Fibroblast of pulmonary artery (primary cell): ENCODE measurements at places on chromosomes 5 and 9.

GRCh38 chr5:135158982-135159381 is 125.0 kb upstream of the PITX1 start:
- no peak for DNase-seq

GRCh38 chr9:114279693-114280092 is 43.2 kb upstream of the ORM1 start:
- DNase-seq = no peak

- no peak for DNase-seq
These were observed 148.4 kb upstream of the CLINT1 start for GRCh38 chr5:158007336-158007735.

GRCh38 chr5:81172710-81173109 is 60.4 kb upstream of the CKMT2 start:
- no peak for DNase-seq

DNA sequence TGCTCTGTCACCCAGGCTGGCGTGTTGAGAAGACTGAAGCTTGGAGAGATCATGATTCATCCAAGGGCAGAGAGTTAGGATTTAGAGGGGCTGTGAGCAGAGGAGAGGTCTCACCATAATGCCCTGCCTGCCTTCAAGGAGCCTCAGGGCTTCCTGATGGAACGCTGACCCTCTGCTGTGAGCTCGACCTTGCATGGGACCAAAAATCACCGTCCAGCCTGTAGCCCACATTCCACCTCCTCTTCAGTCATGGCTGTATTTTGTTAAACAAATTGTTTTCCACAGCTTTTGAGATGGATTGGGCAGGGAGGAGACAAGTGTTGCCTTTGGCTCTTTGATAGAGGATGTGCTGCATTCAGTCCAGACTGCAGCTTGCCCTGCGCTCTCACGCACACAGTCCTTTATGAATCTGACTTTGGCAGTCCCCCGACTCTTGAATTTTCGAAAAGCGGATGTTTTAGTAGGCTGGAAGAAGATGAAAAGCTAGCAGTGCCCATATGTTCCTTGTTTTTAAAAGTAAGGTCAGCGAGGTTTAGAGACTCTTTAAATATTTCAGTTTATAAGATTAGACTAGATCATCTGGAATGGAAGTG is 79.5 kb downstream of the MVB12B start:
- no peak for DNase-seq

GRCh38 chr5:132491368-132492364 is 1.1 kb upstream of the IRF1 start:
- no peak for DNase-seq

GRCh38 chr5:157352756-157353340 is 86.9 kb downstream of the CYFIP2 start:
- DNase-seq = no peak

- DNase-seq = peak; percentile 71
These were observed 44.5 kb downstream of the TRIO start for GRCh38 chr5:14187660-14188059.

DNA sequence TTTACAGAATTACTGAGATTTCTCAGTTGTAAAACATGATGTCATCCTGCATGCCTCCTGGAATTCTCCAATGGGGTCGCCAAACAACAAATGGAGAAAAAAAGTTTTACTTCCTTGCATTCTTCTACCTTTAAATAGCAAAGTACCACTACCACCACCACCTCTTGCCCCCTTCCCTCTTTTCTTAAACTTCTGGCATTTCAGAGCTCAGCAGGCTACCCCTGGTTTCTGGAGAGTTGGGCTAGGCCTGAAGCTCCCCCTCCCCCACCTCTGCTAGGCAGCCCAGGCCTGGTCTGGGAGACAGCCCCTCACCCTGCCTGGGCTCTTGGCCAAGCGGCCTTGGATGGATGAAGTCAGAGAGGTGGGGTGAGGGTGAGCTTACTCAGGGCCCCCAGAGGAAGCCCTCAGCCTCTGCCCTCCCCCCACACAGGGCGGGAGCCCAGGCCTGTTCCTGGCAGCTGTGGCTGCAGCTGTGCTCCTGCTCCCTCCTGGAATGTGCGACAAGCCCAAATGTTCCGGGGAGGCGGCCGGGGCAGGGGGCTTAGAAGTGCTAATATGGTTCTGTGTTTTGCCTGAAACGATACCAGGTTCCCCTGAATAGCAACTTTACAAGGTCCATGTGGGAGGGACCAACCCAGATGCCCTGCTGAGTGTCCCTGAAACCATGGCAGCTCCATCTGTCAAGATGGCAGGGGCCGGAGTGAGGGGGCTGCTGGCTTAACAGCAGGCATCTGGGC is 6.0 kb upstream of the CCIN start:
- DNase-seq = peak; percentile 88

DNA sequence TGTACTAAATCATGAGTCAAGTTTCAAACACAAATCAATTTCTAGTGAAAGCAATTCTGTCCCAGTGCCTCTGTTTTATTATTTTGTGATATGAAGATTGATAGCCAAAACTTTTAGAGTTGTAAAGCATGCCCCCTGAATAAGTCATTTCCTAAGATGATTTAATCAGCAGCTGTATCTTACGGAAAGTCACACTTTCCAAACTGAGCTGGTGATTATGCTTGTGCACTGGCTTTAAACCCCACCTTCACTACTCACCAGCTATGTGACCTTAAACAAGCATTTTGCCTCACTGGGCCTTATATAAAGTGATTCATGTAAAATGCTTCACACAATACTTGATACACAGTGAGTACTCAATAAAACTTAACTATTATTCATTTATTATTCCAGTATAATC is 78.1 kb downstream of the EDIL3 start:
- no peak for DNase-seq

GRCh38 chr9:120913647-120914264 is 12.8 kb downstream of the TRAF1 start:
- no peak for DNase-seq

DNA sequence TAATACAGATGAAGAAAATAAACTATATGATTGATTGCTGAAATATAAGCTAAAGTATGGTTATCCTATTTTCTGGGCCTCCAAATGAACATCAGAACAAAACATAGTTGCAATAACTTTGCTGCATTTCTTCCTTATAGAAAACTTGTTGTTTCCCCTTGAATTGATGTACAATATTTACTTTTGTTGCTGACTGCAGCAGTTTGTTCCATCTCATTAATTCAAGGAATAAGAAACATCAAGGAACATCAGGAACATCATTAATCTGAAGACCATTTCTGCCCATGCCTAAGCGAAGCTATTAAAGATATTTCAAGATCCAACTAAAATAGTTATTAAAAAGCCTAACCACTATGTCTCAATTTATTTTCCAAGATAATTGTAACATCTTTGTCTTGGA is 363.6 kb upstream of the EDIL3 start:
- DNase-seq = no peak

- DNase-seq = peak; percentile 51
These were observed 7.1 kb upstream of the PLK2 start for GRCh38 chr5:58466939-58467338.

GRCh38 chr5:55175781-55176175 is 2.8 kb upstream of the CDC20B start:
- no peak for DNase-seq

- no peak for DNase-seq
These were observed 469.4 kb downstream of the RASEF start for GRCh38 chr9:82593501-82593900.

DNA sequence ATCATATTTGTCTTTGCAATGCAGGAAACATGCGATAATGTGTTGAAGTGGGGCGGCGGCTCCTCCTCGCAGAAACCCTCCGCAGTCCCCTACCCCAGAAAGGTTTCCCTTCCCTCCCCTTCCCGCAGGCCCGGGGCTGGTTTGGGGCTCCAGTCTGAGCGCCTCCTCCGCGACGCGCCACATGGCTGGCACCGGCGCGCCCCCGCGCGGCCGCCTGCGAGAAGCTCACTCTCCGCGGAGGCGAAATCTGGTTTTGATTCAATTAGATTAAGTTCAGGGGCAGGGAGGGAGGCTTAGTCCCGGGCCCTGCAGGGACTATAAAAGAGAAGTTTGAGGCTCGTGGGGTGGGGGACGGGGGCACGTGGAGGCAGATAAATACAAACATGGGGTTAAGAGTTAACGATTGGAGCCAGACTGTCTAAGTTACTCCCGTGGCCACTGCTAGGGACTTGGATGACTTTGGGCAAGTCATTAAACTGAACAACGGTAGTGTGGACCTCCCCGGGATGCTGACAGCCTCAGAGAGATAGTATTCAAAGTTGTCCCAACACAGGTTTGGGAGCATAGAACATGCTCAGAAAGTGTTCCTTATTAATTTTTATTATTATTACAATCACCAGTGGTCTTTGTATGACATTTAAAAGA is 69.4 kb downstream of the MSX2 start:
- peak; percentile 49 for DNase-seq

- DNase-seq = peak; percentile 58
These were observed 29.2 kb downstream of the RFK start for GRCh38 chr9:76365028-76365427.

DNA sequence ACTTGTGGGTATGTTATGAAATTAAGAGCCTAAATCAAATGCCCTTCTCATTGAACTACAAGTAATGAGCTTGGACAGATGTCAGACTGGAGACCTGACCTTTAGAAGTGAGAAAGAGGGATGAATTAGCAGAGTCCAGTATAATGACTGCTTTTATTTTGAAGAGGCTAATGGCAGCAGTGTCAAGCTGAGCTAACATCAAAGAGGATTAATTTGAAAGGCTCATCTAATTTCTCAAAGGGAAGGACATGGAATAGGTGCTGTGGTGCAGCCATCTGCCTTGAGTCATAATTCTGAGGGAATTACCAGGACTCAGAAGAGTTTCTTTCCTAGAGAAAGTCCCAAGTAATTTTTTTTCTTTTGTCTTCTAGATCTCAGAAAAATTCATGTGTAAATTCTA is 57.6 kb downstream of the FAM81B start:
- DNase-seq = no peak

- DNase-seq = no peak
These were observed 2.4 kb upstream of the ARSI start for GRCh38 chr5:150305095-150305494.

DNA sequence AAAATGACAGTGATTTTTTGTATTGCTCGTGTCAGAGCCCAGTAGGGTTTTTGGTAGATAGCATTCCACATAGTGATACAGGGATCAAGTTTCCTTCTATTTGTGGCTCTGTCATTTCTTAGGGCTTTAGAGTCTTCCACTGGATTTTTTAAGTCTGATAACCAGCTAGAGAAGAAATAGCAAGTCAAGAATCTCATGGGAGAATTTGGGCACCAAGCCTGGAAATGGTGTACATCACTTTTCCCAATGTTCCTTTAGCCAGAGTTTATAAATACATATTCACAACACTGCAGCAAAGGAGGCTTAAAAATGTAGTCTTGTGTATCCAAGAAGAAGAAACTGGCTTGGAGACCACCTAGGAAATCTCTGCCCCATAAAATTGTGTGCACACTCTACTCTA is 647.1 kb upstream of the KLF4 start:
- DNase-seq = peak; percentile 22

- DNase-seq = no peak
These were observed 275.3 kb downstream of the PSAT1 start for GRCh38 chr9:78572266-78572665.

- DNase-seq = no peak
These were observed 729 bp upstream of the TMEM38B start for GRCh38 chr9:105693435-105694189.

DNA sequence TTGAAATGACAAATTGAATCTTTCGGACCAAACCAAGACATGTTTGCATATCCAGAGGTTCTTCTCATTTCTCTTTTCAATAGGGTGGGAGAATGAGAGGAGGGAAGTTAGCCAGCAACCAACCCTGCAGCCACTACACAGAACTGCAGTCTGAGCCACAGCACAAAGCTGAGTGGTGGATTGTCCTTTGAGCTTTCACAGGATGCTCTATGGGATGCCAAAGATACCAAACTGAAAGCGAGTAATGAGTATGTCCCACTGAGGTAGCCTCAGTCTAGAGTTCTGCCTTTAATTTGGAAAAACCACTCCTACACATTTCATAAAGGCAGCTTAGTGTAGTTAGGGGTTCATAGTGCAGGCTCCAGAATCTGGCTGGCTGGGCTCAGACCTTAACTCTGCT is 114.9 kb downstream of the MARCHF3 start:
- no peak for DNase-seq

DNA sequence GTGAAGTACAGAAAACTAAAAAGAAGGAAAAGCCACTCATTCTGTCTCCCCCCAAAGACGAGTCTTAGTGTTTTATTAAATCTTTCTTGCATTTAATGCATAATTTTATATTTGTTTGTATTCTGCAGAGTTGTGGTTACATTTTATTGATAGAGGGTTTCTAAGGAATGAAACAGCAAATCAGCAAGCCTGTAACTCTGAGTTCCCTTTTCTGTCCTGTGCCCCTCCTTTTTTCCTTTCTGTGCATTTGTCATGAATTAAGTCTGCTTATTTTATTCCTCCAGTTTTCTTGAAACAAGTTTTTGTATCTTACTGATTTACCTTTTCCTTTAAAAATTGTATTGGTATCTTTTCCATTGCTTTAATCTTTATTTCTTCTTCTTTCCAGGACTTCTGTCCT is 132.8 kb downstream of the MUSK start:
- no peak for DNase-seq

DNA sequence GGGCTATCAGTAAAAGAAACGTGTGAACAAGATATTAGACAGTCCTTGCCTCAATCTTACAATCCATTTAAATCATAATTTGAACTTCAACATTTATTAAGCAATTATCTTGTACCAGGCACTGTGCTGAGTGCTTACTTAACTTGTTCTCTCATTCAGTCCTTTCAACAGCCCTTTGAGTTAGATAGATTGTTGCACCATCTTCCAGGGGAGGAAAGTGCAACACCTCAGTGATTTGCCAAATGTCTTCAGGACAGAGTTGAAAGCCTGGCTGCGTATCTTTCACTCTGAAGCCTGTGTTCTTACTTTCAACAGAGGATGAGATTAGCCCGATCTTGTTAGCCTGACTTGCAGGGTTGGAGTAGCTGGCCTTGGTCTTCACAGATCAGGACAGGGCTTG is 34.2 kb upstream of the SUB1 start:
- peak; percentile 11 for DNase-seq

GRCh38 chr9:2132484-2133082 is 117.4 kb downstream of the SMARCA2 start:
- DNase-seq = peak; percentile 72

GRCh38 chr5:5316334-5316733 is 106.1 kb upstream of the ICE1 start:
- no peak for DNase-seq

DNA sequence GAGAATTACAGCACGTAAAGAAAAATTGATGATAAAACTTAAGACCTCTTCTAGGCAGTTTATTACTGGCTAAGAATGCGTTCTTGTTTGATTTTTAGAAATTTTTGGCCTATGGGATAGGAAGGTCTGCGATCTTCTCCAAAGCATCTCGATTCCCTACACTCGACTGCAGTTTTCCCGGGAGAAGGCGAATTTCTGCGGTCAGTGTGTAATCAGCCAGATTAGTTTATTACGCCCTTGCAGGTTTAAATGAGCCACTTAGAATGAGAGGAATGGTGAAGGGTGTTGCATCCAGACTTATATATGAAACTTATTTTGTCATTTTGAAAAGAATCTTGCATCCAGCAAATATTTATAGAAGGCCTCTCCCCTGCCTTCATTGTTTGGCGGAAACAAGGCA is 1.2 kb downstream of the MTAP start:
- DNase-seq = no peak
